Activated naive CD8-positive, alpha-beta T cell treated with anti-CD3 and anti-CD28 coated beads, Interleukin-2, amount 10 ng/mL, durations not matched to agents 7 days and 5 days (primary cell): ENCODE measurements at places on chromosomes 11 and 22. TPM values are rescaled to one million over a fixed set of nuclear protein-coding genes. Genes with fewer than 3 reads are reported as not detected.

Gene OR10W1
- not detected for total RNA-seq

Gene RHOD
- 0.54 TPM for total RNA-seq

- no peak overlapping the region for H3K27ac ChIP-seq
- no peaks in the 10 kb centered on the region for H3K4me1 ChIP-seq
- no peaks in the 10 kb centered on the region for H3K27me3 ChIP-seq
- no peak for DNase-seq
- no peak overlapping the region for H3K4me3 ChIP-seq
- H3K36me3 ChIP-seq = no peaks in the 10 kb centered on the region
Measured at GRCh38 chr11:131849485-131849884, 479.1 kb downstream of the NTM start.

Gene MS4A14
- total RNA-seq = not detected

Gene C11orf16
- total RNA-seq = not detected

DNA sequence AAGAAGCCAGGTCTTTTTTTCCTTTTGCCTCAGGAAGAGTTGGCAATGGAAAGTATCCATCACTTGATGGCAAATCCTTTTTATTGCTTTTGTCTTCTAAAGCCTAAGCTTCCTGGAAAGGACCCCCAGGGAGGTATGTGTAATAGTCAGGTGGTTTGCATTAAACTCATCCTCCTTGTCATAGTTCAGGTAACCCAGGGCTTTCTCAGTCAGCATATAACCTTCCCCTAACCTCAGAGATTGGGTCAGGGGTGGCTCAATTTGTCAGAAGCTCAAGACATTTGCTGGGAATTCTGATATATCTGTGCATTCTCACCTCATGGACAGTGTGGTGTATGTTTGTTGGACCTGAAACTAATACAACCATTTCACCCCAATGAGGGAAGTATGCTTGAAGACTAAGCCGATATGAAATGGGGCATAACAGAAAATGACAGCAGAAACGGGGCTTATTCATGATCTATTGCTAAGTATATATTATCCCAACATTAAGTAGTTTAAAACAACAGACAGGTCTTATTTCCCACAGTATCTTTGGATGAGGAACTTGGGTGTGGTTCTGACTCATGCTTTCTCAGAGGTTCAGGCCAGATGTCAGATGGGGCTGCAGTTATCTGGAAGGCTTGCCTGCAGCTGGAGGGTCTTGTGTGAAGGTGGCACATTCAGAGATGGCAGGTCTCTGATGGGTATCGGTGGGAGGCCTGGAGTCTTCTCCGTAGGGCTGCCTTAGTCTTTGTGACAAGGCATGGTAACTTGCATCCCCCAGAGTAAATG lies 135.8 kb upstream of the SPON1 start:
- peaks cover 2% of the 10 kb centered on the region for H3K27me3 ChIP-seq
- no peaks in the 10 kb centered on the region for H3K4me1 ChIP-seq
- H3K36me3 ChIP-seq = no peaks in the 10 kb centered on the region
- DNase-seq = no peak
- no peak overlapping the region for H3K27ac ChIP-seq
